MCF 10A (cell line): ENCODE measurements at places on chromosomes 12 and 14. TPM values are rescaled to one million over a fixed set of nuclear protein-coding genes. Genes with fewer than 3 reads are reported as not detected.
A peak's percentile ranks its signal among the peaks of the same experiment; 100 is the strongest.

DNA sequence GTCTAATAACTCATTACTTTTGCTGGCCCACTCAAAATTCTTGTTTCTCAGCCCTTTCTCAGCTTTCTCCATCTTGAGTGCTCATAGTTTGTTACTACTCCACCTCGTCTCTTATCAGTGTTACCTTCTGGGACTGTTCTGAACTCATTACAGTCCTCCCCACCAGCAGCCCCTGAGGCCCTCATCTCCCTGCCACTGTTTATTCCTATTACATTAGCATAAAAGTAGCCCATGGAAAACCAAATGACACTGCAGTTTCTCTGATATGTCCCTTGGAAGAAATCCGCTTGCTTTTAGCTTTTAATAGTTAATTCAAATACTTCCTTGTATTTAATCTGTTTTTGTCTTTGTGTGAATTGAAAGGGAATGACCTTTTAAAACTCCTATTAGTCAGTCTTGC lies 7.6 kb downstream of the AKAP6 start:
- H3K27me3 ChIP-seq: no peaks in the 10 kb centered on the region
- no peaks in the 10 kb centered on the region for H3K4me1 ChIP-seq
- no peak overlapping the region for H3K4me3 ChIP-seq
- no peak overlapping the region for H3K27ac ChIP-seq
- no peak for DNase-seq

- no peaks in the 10 kb centered on the region for H3K4me1 ChIP-seq
- H3K36me3 ChIP-seq: no peaks in the 10 kb centered on the region
- H3K27me3 ChIP-seq: peaks cover 24% of the 10 kb centered on the region
- H3K4me3 ChIP-seq: no peak overlapping the region
- DNase-seq: no peak
These were observed 659.8 kb downstream of the DIO2 start for GRCh38 chr14:79551523-79551922.

GRCh38 chr12:124774054-124774461 lies 89.6 kb downstream of the SCARB1 start:
- H3K27ac ChIP-seq: peak overlapping the region; percentile 40
- no peaks in the 10 kb centered on the region for H3K27me3 ChIP-seq
- peaks cover 1% of the 10 kb centered on the region for H3K36me3 ChIP-seq

GRCh38 chr14:58082491-58083098 lies 69.4 kb downstream of the ARMH4 start:
- H3K36me3 ChIP-seq: no peaks in the 10 kb centered on the region
- H3K4me3 ChIP-seq: no peak overlapping the region
- peak; percentile 80 for DNase-seq
- H3K27ac ChIP-seq: peak overlapping the region; percentile 80
- H3K4me1 ChIP-seq: peaks cover 20% of the 10 kb centered on the region
- H3K27me3 ChIP-seq: peaks cover 22% of the 10 kb centered on the region

DNA sequence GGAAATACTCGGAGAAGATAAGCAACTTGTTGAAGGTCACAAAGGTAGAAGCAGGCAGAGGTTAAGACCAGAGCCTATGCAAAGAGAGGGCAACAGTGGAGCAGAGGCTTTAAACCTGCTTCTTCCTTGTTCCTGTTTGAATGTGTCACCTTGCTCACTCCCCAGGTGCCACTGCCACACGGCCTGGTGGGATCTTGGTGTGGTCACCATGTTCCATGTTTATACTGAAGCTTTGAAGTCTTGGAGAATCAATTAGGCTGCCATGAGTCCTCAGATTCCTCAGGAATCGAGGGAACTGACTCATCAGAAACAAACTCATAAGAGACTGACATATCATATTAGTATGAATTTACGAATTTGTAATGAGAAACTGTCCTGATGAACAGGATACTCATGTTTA lies 46.8 kb downstream of the IQSEC3 start:
- peaks cover 7% of the 10 kb centered on the region for H3K4me1 ChIP-seq
- H3K27ac ChIP-seq: no peak overlapping the region
- H3K4me3 ChIP-seq: no peak overlapping the region
- no peak for DNase-seq

- H3K4me3 ChIP-seq: peak overlapping the region; percentile 41
- H3K4me1 ChIP-seq: peaks cover 30% of the 10 kb centered on the region
- H3K36me3 ChIP-seq: no peaks in the 10 kb centered on the region
- H3K27me3 ChIP-seq: peaks cover 21% of the 10 kb centered on the region
- H3K27ac ChIP-seq: peak overlapping the region; percentile 76
These were observed 14.9 kb upstream of the TAC3 start for GRCh38 chr12:57031138-57031725.

- peaks cover 11% of the 10 kb centered on the region for H3K36me3 ChIP-seq
- no peaks in the 10 kb centered on the region for H3K27me3 ChIP-seq
- no peak overlapping the region for H3K27ac ChIP-seq
- no peak overlapping the region for H3K4me3 ChIP-seq
- peaks cover 12% of the 10 kb centered on the region for H3K4me1 ChIP-seq
- no peak for DNase-seq
These were observed 6.3 kb upstream of the CFAP54 start for GRCh38 chr12:96483116-96483515.

JDP2 gene
- total RNA-seq: 38.9 and 45.3 TPM in 2 replicates

GRCh38 chr12:12445165-12445881 lies 88.4 kb downstream of the BORCS5 start:
- DNase-seq: no peak
- H3K27ac ChIP-seq: peak overlapping the region; percentile 94
- no peaks in the 10 kb centered on the region for H3K27me3 ChIP-seq
- peaks cover 6% of the 10 kb centered on the region for H3K36me3 ChIP-seq
- H3K4me1 ChIP-seq: peaks cover 26% of the 10 kb centered on the region

- no peaks in the 10 kb centered on the region for H3K4me1 ChIP-seq
- DNase-seq: peak; percentile 40
- peaks cover 39% of the 10 kb centered on the region for H3K36me3 ChIP-seq
- no peak overlapping the region for H3K27ac ChIP-seq
- no peak overlapping the region for H3K4me3 ChIP-seq
- H3K27me3 ChIP-seq: no peaks in the 10 kb centered on the region
These were observed 244.4 kb upstream of the GARIN2 start for GRCh38 chr14:66944872-66945271.

CLEC4C gene
- not detected in 2 replicates for total RNA-seq

DNA sequence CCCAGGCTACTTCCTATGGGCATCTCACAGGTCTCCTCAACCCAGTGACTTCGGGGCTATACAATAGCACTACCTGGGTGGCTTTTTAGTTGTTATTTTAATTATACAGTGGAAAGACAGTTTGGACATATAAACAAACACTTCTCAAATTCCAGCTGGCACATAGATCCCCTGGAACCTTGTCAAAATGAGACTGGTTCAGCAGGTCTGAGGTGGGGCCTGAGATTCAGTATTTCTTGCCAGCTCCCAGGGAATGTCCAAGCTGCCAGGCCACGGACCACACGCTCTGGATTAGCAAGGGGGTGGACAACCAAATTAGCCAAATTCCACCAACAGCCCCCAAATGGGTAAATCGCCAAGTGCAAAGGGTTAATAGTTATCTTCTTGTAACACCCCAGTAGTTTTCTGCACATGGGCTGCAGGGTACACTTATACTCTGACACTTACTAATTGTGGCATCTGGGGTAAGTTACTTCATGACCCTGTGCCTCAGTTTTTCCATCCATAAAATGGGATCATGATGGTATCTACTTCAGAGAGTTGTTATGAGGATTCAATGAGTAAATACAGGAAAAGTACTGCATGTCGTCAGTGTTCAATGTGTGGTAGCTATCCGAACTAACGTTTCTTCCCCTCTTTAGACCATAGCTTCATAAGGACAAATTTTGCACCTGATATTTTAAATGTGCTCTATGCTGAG lies 789.4 kb upstream of the TBX3 start:
- H3K4me3 ChIP-seq: no peak overlapping the region
- H3K36me3 ChIP-seq: no peaks in the 10 kb centered on the region
- H3K4me1 ChIP-seq: no peaks in the 10 kb centered on the region
- no peak for DNase-seq
- H3K27ac ChIP-seq: no peak overlapping the region
- no peaks in the 10 kb centered on the region for H3K27me3 ChIP-seq

GRCh38 chr12:95615749-95616148 lies 64.5 kb upstream of the USP44 start:
- H3K4me1 ChIP-seq: peaks cover 7% of the 10 kb centered on the region
- no peak for DNase-seq
- no peak overlapping the region for H3K4me3 ChIP-seq

FAM181A gene
- total RNA-seq: not detected in 2 replicates

DNA sequence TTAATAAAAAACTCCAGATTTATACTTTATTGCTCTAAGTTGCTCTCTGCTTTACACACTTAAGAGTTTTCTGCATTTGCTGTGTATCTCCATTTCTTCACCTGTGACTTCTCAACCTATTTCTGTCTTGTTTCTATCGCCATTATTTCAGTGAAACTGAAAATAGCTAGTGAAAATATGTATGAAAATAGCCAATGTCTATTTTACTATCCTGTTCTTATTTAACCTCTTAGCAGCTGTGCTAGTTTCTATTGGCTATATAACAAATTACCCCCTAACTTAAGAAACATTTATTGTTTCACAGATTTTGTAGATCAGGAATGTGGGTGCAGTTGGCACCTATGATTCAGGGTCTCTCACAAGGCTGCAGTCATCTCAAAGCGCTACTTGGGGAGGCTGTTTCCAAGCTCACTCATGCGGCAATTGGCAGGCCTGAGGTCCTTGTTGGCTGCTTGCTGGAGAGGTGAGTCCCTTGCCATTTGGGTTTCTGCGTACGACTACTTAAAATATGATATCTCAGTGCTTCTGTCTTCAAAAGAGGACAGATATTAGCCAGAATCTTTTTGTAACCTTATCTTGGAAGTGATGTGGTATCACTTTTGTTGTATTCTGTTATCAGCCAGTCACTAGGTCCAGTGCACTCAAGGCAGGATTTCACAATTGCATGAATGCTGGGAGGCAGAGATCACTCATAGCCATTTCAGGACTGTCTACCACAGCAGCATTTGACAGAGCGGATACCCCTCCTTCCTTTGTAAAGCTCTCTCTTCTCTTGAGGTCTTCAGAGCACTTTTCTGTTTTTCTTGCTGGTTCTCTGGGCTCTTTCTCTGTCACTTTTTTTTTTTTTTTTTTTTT lies 7.2 kb downstream of the ERC1 start:
- no peak for DNase-seq
- no peak overlapping the region for H3K27ac ChIP-seq
- no peak overlapping the region for H3K4me3 ChIP-seq
- no peaks in the 10 kb centered on the region for H3K27me3 ChIP-seq
- H3K36me3 ChIP-seq: peaks cover 21% of the 10 kb centered on the region

SLC5A8 gene
- total RNA-seq: not detected in 2 replicates

GRCh38 chr12:131511803-131512561 lies 198.9 kb upstream of the SFSWAP start:
- peaks cover 6% of the 10 kb centered on the region for H3K4me1 ChIP-seq
- H3K36me3 ChIP-seq: no peaks in the 10 kb centered on the region
- H3K27ac ChIP-seq: no peak overlapping the region
- no peak overlapping the region for H3K4me3 ChIP-seq
- DNase-seq: no peak

GRCh38 chr14:34300882-34301734 lies 160.9 kb downstream of the SPTSSA start:
- no peak overlapping the region for H3K4me3 ChIP-seq
- peak; percentile 73 for DNase-seq
- H3K4me1 ChIP-seq: peaks cover 18% of the 10 kb centered on the region
- H3K27ac ChIP-seq: peak overlapping the region; percentile 57
- H3K27me3 ChIP-seq: no peaks in the 10 kb centered on the region
- no peaks in the 10 kb centered on the region for H3K36me3 ChIP-seq

DNA sequence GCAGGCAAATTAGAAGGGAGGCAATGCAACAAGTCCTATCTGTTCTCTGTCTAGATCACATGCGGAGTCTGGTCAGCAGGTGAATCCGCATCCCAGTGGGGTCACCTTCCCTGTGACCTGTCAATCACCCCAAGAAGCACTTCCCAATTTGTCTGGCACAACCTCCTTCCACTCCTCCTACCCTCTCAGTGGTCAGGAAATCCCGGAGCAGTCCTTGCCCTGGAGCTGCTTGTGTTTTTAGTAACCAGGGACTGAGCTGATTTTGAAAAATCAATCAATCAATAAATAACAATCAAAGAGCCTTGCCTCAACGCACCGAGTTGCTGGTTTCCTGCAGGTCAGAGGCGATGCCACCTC lies 572 bp upstream of the ACSS3 start:
- no peak overlapping the region for H3K27ac ChIP-seq
- DNase-seq: no peak
- H3K27me3 ChIP-seq: peaks cover 22% of the 10 kb centered on the region
- no peaks in the 10 kb centered on the region for H3K36me3 ChIP-seq
- H3K4me3 ChIP-seq: peak overlapping the region; percentile 7

DNA sequence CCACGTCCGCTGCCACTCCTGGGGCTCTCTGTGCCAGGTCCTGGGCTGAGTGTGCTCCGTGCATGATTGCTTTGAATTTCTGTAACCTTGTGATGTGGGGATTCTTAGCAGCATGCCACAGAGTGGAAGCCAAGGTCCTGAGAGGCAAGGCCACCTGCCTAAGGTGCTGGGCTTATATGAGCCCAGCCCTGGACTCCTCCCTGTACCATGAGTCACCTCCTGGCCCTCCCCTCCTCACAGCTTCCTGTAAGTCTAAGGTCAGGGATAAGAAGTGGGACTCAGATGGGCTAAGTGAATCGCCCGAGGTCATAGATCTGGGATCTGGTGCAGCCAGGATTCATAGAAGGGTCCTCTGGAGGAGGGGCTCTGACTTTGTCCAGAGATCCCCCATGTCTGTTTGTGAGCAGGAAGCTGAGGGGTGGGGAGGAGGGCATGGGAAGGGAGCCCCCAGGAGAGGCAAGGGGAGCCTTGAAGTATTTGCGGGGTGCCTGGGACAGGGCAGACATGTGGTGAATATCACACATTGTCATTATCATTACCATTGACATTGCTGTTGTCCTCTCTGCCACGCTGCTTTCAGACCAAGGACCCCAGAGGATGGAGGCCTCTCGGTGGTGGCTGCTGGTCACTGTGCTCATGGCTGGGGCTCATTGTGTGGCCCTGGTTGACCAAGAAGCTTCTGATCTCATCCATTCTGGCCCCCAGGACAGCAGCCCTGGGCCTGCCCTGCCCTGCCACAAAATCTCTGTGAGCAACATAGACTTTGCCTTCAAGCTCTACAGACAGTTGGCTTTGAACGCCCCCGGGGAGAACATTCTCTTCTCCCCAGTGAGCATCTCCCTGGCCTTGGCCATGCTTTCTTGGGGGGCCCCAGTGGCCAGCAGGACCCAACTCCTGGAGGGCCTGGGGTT lies 28.8 kb downstream of the SERPINA3 start:
- DNase-seq: peak; percentile 39
- H3K27ac ChIP-seq: no peak overlapping the region
- H3K4me3 ChIP-seq: no peak overlapping the region
- H3K4me1 ChIP-seq: peaks cover 7% of the 10 kb centered on the region
- peaks cover 7% of the 10 kb centered on the region for H3K36me3 ChIP-seq

PPP1R36 gene
- total RNA-seq: 0.47 TPM in 1 of 2 replicates, not detected in the other

DNA sequence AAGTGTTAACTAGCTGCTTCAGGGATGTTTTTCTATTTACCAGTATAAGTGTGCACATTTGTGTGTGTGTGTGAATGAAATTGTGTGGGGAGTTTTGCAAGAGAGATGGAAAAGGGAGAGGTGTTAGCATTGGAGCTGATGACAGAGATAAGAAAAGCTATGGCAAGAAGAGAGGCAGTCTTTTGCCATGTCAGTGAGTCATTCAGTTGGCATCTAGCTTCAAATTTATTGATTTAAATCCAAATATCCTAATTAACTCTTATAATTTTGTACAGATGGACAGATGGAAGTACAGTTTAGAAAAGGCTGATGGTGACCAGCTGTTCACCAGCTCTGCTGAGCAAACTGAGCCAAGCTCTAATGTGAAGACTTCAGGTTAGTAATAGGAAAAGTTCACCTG lies 3.3 kb upstream of the BHLHE41 start:
- H3K36me3 ChIP-seq: no peaks in the 10 kb centered on the region
- H3K4me3 ChIP-seq: no peak overlapping the region
- peaks cover 10% of the 10 kb centered on the region for H3K27me3 ChIP-seq

- H3K4me3 ChIP-seq: no peak overlapping the region
- no peaks in the 10 kb centered on the region for H3K27me3 ChIP-seq
- peaks cover under 1% of the 10 kb centered on the region for H3K36me3 ChIP-seq
- peaks cover 15% of the 10 kb centered on the region for H3K4me1 ChIP-seq
- H3K27ac ChIP-seq: no peak overlapping the region
These were observed 113.2 kb downstream of the TRMT5 start for GRCh38 chr14:60867503-60868172.
